ENCODE measurements at places on chromosomes 12 and 14.
A peak's percentile ranks its signal among the peaks of the same experiment; 100 is the strongest.

DNA sequence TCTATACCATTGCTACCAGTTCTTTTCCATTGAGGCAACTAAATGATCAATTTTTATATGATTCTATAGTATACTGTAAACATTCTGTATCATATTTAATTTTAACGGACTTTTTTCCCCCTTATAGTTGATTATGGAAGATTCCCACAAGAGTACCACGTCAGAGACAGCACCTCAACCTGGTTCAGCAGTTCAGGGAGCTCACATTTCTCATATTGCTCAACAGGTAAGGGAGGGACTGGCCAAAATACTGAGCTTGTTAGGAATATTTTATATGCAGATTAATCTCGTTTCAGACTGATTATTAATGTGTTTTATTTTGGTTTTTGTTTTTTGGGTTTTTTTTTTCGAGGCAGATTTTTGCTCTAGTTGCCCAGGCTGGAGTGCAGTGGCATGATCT lies 16.1 kb downstream of the ATF1 start:
- no peak for DNase-seq

GRCh38 chr12:110505332-110505731 lies 3.2 kb downstream of the RAD9B start:
- DNase-seq, result no peak

- peak; percentile 62 for DNase-seq
Observed at GRCh38 chr12:79344855-79345847, 345.6 kb downstream of the PAWR start.

DNA sequence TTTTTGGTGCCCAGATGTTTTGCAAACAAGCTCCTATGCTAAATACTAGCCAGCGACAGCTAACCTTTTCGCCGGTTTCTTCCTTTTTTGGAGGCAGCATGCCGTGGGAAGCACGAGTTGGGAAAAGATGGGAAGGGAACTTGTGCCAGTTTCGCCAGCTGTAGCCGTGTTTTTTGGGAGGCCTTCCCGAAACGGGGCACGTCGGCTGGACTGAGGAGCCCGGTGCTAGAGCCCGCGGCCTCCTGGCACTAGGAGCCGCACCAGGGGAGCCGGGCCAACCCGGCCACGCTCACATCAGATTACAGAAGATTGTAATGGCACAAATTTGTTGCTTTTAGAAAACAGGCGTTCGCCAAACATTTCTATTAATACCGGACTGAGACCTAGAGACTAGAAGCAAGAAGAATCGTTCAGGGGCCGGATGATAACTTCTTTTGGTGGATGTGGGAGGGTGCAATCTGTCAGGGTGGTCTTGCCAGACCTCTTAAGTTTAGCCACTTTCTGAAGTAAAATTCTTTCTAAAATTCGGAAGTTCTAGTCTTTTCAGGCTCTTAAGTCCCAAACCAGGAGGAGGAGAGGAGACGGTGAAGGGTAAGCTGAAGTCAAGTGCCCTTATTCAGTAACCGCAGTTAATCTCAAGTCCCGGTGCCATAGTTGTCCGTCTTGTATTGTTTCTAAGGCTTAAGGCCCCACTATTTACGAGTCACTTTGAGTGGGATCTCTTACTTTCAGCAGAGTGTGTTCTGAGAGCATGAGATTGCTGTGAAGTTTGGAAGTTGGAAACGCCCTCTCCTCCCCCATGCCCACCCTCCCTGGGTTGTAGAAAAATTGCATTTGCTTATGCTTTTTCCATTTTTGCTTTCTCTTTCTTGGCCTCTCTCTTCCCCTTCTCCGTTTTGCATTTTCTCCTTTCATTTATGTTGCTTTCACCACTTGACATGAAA lies 1.3 kb downstream of the RASSF3 start:
- peak; percentile 31 for DNase-seq

GRCh38 chr14:68624541-68625220 lies 168.2 kb downstream of the ZFP36L1 start:
- DNase-seq, result no peak

- peak; percentile 77 for DNase-seq
Observed at GRCh38 chr14:91911474-91912032, 35.9 kb downstream of the FBLN5 start.

DNA sequence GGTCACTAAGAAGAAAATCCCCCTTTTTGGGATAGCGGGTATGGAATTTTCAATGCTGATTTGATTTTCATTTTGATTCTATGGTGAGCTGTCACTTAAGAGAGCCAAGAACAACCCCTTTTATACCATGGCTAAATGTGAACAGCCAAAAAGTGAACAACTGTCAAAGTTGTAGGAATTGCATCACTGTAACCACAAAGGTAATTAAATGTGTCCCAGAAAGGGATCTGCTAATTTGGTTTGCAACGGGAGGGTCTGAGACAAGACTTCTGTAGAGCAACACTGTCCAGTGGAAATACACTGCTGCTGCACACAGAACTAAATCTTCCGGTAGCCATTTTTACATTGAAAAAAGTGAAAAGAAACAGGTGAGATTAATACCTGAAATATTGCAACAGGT lies 14.6 kb downstream of the CHST11 start:
- no peak for DNase-seq
